ENCODE measurements at places on chromosomes 12 and 14.

DNA sequence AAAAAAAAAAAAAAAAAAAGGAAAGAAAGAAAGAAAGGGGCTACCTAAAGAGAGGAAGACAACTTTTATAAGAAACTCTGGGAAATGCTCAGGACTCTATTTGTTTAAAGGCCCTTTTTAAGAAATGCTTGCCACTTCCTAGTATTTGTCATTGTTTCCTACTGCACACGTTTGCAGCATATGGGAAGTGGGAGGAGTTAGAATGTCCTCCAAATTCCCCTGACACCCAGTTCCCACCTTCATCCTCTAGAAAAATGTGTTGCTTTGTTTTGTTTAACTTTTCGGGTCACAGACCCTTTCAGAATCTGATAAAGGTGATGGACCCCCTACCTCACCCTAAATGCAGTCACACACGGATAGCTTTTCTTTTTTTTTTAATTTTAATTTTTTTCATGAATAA is 40.8 kb downstream of the NINJ2 start:
- DNase-seq, result no peak

DNA sequence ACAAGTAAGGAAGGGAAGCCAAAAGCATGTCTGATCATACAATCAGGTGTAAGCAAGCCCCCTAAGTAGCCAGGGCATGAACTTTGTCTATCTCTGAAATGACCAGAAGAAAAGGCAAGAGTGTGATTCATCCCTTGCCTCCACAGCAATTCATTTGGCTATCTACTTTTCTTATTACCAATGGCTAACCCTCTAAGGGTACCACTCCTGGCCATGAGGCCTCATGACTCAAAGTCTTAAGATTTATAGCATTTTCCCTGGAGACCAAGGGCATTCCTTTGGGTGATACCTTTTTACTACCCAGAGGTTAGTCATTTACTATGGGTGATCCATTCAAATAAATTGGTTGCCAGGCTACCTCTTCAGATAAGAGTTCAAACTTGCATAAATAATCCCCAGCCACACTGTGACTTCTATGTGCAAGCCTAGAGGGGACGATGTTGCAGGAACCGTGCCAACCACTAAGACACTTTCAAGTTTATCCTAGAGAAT is 1.5 kb upstream of the LGALS3 start:
- no peak for DNase-seq

GRCh38 chr12:123762715-123763052 is 583 bp downstream of the DNAH10 start:
- DNase-seq, result no peak

GRCh38 chr12:124007826-124008570 is 35.0 kb downstream of the ZNF664 start:
- DNase-seq, result no peak

DNA sequence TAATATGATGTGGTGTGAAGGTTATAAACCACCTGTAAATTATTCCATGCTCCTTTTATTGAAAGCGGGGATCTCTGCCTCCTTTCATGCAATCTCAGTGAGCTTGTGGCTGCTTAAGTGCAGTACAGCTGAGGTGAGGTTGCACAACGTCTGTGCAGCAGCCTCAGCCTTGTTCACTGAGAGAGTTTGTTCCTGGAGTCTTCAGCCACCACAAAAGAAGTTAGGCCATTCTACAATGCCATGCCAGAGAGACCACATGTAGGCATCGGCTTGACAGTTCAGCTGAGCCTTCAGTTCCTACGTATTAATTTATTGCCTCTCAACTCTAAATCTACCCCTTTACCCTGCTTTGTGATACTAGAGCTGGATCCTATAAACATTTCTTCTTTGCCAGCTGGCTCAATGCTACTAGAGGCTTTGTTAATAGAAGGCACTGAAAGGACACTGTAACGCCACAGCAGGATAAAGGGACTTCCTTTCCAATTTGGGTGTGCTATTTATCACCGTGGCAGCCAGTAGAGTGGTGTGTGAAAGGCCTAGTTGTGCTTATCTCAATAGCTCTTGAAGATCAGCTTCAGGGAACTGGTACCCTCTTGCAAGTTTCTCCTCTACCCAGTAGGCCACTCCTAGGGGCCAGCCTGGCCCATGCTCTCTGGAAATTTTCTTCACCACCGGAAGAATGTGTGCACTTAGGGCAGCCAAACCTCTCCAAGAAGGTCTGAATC is 337.7 kb downstream of the IPO8 start:
- no peak for DNase-seq

GRCh38 chr12:107844312-107844921 is 69.9 kb downstream of the ASCL4 start:
- DNase-seq, result no peak

DNA sequence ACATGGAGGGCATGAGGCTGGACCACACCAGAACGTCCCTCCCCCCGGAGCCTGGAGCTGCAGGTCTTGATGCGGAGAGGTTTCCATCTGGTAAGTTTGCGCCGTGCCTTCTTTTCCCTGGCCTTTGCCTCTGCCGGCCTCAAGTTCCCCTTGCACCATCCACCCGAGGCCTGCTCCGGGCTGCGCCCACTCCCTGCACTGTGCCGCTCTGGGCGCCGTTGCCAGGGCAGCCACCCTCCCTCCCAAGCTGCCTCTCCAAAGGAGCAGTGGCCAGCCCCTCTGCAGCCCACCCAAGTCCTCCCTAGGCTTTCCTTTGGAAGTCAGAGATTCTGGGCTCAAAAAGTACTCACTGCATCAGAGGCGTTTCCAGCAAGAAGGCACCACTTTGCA is 46.2 kb upstream of the MEG3 start:
- DNase-seq, result no peak

DNA sequence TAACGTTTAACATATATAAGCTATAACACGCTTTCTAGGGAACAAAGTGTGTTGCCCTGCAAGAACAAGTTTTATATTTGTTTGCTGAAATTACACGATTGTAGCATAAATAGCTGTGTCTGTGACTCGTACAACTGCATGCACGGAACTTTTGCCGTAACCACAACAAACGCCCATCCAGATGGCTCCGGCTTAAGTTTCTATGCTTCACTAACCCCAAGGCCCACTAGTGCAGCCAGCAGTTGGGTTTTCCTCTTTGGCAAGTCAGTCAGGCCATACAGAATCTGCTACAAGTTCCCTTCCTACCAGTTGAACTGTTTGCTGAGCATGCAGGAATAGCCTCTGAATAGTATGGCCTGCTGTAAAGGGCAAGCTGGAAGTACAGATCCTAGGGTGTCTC is 12.1 kb downstream of the CSRP2 start:
- no peak for DNase-seq

- no peak for DNase-seq
These were observed 5.6 kb upstream of the DYNLL1 start for GRCh38 chr12:120490325-120490724.

DNA sequence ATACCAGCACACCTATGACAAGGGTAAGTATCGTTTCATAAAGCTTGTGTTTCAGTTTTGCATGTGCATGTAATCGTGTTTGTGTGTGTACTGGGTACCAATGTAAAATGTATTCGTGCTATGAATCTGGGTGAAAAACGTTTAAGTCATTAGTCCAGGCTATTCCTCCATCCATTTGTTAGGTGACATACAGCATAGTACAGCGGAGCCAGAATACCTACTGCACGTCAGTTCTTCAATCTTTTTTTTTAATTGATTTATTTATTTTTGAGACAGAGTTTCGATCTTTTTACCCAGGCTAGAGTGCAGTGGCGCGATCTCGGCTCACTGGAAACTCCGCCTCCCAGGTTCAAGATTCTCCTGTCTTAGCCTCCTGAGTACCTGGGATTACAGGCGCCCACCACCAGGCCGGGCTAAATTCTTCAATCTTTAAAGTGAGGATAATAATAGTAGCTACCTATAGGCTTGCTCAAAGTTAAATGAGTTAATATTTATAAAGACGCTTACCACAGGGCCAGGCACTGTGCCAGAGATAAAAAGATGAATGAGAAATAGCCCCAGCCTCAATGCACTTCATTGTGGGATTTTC is 661 bp upstream of the RPS26 start:
- DNase-seq, result no peak

DNA sequence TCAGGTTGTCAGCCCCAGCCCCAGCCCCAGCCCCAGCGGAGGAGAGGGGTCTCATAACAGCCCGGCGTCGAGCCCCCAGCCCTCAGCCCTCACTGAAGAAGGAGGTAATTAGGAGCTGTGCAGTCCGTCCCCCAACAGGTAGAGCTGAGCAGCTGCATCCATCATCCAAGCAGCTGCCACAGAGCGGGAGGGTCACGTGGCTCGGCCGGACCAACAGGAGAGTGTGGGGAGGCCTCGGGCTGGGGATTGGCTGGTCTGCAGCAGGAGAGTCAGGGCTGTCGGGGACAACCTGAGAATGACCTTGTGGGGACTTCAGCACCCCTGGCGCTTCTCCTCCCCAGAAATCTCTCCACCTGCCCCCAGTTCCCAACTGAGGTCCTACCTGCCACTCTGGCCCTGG is 29.6 kb downstream of the SMUG1 start:
- no peak for DNase-seq

GRCh38 chr12:67722296-67722695 is 73.8 kb downstream of the DYRK2 start:
- DNase-seq, result no peak

DNA sequence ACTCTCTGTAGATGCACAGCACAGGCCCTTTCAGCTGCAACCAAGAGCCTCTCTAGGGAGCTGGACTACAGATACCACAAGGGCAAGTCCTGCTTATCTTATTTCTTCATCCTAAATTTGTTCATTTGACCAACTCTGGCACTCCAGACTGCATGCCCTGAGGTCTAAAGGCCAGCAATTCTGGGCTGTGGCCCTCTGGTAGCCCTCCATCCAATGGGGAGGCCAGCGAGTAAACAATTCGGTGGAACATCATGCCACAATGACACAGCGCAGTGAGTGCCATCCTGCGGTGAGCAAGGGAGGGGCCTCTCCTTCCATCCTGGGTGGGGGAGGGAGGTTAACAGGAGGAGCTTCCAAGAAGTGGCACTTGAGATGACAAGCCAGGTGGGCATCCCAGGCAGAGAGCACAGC is 652 bp upstream of the SELPLG start:
- DNase-seq, result no peak

GRCh38 chr14:24080888-24081738 is 9.8 kb downstream of the CPNE6 start:
- DNase-seq, result peak; percentile 37

DNA sequence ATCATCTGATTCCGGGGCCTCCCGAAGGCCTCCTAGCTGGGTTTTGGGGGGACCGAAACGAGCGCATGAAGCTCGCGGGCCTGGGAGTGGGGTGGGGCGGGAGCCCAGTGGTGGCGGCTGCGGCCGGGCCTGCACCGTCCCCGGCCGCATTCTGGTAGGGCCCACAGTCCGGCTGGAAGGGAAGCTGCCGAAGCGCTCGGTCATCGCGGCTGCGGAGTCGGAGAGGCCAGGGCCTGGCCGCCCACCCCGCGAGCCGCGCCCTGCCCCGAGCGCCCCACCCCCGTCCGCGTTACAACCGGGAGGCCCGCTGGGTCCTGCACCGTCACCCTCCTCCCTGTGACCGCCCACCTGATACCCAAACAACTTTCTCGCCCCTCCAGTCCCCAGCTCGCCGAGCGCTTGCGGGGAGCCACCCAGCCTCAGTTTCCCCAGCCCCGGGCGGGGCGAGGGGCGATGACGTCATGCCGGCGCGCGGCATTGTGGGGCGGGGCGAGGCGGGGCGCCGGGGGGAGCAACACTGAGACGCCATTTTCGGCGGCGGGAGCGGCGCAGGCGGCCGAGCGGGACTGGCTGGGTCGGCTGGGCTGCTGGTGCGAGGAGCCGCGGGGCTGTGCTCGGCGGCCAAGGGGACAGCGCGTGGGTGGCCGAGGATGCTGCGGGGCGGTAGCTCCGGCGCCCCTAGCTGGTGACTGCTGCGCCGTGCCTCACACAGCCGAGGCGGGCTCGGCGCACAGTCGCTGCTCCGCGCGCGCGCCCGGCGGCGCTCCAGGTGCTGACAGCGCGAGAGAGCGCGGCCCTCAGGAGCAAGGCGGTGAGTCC is at the start of gene KLC1:
KLC1 (plus strand) TSS at position 528 of the 819 bp plus-strand sequence. CDS start 25,354 bp downstream, outside the sequence.
- DNase-seq, result peak; percentile 79

DNA sequence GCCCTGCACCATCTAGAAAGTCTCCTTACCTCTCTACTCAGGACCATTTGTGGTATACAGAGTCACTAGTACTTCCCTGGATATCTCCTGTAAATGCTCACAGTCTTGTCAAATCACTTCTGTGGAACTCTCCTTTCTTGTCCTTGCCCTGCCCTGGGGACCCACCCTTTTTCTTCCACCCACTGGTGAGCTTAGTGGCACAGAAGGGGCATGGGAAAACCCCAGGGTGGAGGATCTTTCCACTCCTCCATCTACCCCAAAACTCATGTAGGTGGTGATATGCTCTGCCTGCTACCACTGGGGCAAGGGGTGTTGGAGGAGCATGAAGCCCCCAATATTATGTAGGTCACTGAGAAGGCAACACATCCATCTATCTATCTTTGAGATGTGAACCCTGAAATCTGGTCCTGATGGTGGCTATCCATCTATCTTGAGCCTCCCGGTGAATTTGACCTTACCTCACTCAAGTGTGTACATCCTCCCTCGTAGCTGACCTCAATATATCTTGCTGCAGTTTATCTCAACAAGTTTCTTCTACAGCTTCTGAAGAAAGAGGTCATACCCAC is 943 bp downstream of the TESPA1 start:
- no peak for DNase-seq

- peak; percentile 71 for DNase-seq
These were observed 48.3 kb downstream of the NPAS3 start for GRCh38 chr14:32986791-32987540.

DNA sequence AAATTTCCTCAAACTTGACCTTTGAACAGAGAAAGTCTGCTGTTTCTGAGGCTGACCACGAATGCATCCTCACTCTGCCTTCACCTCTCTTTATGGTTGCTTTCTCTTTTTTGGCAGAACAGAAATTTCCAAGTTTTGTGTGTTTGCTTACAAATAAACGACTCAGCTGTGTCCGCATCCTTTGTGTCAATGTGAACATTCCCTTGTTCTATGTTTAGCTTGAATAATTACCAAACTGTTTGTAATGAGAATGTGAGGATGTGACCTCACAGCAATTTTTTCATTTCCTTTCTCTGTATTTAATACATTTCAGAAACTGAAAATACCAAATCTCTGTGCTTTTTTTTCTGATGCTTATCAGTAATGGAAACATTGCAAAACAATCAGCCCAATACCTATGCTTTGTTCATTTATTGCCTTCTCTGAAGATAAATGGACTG is 410.9 kb downstream of the EGLN3 start:
- no peak for DNase-seq

- no peak for DNase-seq
These were observed 13.5 kb downstream of the TBX3 start for GRCh38 chr12:114670291-114670980.

DNA sequence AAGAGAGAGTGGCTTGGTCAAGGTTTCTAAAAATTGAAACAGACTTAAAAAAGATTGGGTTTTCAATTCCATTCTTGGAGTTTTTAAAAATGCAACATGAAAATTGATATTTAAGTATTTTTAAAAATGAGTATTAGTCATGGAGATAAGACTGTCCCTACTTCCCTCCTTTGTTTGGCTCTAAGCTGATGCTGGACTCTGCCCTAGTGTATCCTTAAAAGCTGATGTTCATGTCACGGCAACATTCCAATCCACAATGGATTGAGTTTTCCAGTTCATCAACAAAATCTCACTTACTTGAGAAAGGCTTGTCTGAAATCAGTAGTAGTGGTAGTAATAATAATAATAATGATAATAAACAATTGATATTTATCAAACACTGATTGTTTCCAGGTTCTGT is 119.0 kb upstream of the SLC38A2 start:
- no peak for DNase-seq
